ENCODE measurements at places on chromosomes 5 and 9.

GRCh38 chr9:94799578-94800264 lies 73.2 kb downstream of the AOPEP start:
- no peak for DNase-seq

- peak; percentile 8 for DNase-seq
Measured at GRCh38 chr5:43215073-43215631, 23.1 kb downstream of the NIM1K start.

GRCh38 chr9:113590991-113591898 lies 127.7 kb downstream of the RGS3 start:
- no peak for DNase-seq

DNA sequence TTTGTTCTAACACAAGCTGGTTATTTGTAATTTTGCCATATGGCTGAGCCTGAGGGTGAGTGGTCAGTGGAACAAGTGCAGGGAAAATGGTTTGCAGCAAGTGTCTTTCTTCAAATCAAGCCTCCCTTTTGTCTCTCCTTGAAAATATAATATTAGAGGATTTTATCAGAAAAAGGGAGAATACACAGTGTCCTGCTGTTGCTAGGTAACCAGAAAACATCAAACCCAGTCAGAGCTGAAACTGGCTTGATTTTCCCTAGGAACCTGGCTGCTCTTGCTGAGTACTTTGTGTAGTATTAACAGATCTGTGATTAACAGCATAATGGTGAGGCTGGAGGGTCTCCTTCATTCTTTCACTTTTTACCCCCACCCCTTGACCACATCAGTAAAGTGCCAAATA lies 314.0 kb downstream of the ARHGEF28 start:
- DNase-seq = no peak

DNA sequence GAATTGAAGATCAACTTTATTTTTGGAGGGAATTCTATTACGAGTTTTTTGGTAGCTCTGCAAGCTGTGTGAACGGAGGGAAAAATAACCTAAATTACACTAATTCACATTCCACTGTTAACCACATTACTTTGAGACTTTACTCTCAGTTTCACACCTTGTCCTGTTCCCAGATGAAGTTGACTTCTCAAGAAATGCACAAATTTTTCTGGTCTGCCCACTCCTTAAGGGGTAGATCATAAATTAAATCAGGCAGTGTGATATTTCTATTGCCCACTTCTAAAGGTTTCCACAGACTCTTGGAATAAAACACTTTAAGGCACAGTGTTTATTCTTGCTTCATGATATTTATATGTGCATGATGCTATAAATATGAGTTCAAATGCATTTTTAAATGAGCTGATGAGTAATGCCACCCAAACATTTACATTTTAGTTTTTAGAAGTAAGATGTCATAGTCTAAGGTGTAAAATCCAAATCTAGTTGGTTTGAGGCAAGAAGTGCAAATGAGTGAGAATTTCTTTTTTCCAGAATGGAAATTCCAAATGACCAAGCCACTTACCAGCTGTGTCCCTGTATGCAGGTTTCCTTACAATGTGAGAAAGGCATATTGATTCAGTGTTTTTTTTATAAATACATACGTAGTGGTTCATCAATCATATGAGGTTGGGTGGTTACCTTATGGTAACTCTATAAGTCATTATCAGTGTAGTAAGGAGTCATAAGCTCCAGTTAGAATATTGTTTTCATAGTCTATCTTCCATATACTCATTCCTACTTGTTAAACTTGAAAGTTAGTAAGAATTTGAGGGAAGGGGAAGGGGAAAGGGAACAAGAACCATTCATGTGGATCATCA lies 437.7 kb upstream of the MEF2C start:
- DNase-seq = no peak

- no peak for DNase-seq
Measured at GRCh38 chr9:93577078-93577974, 942 bp downstream of the PHF2 start.

DNA sequence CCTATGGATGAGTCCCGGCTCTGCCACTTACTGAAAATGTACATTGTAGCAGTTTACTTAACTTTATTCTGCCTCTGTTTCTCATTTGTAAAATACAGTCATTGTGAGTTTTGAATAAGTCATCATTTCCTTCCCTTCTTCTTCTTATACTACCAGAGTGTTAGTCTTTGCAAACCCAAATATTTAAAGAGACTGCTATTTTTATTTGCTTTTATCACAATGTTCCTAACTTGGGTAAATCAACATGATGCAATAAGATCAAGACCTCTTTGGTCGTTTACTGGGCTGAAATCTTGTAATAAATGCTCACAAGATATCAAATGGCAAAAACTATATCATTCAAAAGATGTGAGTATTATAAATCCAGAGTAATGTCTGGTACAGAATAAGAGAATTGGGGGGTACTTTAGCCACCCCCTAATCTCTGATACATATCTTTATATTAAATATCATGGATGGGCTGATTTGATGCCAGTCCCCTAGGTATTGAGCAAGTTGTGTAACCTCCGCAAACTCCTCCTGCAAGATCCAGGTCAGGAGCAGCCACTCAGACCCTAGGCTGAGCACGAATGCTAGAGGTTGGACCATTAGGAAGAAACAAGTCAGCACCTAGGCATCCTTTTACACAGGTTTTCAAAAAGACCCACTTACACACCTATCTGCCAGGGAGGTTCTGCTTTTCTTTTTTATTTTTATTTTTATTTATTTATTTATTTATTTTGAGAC lies 13.3 kb upstream of the GLDC start:
- DNase-seq = no peak

DNA sequence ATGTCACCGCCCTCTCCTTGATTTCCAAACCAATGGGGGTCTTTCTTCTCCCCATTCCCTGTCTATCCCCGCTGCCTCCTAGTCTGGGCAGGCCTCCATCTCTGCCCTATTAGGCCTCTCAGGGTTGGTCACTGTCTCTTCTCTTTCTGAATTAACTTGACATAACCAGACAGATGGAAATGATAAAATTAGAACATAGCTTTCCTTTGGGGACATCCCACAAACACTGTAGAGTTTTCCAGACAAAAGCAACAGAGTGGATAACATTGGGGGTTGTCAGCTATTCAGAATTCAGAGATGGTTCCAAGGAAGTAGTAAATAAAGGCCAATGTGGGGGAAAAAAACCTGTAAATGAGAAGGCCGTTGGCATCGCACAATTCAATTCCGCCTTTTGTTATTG lies 24.7 kb downstream of the LHX6 start:
- DNase-seq = no peak

DNA sequence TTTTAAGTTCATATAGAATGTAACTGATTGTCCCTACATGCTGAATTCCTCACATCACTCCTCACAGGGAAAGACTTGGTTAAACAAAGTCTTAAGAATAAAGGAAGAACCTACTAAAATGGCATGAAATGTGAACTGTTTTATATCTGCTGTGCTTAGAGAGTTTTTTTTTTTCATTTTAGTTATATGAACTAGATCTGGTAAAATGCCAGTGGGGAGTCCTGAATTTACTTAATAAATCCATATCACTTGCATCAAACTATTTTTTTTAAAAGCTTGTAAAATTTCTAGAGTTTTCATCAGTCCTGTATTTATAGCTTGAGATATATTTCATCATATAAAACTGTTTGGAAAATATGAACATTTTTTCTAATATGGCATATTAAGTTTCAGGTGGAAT lies 1528.6 kb downstream of the EFNA5 start:
- no peak for DNase-seq

DNA sequence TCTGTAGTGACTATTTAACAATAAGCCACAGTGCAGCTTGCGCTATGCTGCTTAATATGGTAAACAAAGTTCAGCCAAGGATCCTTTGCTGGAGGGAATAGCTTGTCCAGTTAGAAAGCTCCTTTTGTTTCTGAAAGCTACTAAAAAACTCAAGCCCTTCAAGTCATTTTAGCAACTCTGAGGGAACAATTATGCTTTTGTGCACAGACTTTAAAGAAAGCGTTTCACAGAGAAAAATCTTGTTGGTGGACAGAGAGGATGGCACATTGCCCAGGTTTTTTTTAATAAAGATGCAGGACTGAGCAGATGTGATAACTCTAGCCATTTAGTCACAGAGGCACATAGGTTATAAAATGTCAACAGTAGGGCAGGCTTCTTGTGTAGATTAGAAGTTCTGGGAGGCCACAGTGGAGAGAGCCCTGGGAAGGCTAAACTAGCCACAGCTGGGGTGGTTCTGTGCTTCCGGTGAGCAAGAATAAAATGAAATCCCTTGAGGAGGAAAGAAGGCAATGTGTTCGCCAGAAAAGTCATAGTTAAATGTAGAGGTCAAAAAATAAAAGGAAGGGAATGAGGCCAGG lies 63.4 kb downstream of the ALDH7A1 start:
- no peak for DNase-seq

- no peak for DNase-seq
Measured at GRCh38 chr5:91151947-91152346, 231.2 kb downstream of the ARRDC3 start.

DNA sequence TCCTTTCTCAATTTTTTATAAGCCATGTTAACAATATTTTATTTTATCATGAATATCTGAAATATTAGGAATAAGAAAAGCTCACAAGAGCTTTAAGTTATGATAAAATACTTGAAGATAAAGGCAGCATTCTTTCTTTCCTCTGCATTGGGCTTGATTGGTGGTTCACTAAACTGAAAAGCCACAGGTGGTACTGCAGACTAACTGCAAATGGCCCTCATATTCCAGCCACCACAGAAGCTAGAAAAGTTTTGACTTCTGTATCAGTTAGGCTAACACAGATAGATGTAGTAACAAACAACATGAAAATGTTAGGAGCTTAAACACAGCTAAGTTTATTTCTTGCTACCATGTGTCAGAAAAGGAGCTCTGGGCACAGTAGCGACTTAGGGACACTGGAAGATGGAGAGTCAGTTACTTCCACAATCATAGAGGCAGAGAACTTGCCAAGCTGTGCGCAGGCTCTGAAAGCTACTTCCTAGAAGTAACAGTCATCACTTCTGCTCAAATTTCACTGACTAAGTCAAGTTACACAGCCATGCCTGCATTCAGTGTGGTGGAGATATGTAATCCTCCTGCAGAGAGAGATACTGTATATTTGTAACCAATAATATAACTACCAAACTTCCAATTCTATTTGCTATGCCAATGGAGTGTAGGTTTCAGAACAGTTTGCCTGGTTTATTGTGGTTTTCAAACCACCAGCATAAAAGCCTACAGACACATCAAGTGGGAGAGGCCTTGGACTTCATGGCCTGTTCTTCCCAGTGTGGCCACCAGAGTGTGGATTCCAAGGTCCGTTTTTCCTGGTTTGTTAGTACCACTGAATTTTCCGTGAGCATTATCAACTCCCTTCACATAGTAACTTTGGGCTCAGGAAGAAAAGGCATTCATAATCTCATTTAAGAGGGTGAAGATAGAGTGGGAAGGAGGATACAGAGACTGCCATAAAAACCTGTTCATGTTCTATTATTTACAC lies 268.3 kb downstream of the PJA2 start:
- DNase-seq = no peak

DNA sequence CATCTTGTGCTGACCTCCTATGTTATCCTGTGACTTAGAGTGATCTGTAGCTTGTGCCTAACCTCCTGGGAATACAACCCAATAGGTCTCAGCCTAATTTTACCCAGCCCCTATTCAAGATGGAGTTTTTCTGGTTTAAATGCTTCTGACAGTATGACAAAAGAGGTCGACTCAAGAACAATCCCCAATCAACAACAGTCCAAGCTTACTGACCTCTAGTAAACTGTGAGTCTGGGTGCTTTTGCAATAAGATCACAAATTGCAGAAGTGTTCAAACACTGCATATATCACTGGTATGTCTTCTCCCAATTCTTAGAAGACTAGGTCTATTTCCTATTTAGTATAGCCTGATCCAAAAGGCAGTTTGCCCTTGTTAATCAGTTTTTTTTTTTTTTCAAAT lies 323.5 kb upstream of the PTGER4 start:
- DNase-seq = no peak

GRCh38 chr5:43623048-43623680 lies 20.2 kb downstream of the NNT start:
- no peak for DNase-seq

DNA sequence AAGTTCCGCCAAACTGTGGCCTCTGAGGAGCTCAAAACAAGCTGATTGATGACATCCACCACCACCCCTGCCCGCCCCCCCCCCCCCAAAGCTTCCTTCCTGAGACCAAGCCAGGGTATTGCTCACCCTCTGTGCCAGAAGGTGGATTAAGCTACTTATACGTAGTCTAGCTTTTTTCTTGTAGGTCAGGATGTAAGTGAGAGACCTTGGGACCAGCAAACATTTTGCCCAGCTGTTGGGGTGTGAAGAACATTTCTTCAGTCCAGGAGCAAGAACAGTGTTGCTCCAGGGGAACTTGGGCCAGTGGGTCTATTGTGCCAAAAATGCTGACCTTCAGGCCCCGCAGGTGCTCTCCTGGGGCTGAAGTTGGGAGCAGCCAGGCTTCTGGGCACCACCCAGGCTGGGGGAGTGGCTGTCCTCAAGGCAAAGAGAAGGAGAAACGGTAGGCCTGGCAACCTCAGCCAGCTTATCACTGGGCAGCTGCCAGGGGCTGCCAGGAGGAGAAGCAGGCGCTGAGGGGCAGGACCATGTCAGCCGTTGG lies 18.0 kb downstream of the NEURL1B start:
- DNase-seq = no peak

DNA sequence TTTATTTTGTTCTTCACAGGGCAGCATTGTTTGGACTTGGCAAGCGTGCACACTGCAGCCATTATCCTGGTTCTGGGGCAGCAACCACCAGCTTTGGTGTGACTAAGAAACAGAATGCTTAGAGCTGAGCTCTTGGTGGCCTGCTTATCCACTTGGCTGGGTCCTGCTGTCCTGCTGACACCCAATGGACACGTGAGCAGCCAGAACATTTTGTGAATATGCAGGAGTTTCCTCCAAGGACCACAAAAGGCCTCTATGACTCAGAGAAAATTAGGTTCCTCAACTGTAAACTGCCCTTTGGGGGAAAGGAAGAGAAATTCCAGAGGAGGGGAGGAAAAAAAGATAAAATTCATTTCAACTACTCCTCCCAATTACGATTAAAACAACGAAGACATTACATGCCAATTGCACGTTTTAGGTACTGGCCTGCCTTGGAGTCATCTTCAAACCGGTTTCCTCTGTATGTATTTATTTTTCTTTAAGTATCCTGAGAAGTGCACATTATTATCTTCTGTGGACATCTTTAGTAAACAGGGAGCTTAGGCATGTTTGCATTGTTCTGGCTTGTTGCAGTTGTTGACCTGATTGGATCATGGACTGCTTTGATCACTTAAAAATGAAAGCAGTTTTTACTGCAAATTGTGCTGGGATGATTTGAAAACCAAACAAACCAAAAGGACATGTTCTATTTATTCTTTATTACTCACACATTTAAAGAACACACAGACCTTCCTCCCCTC lies 82.3 kb upstream of the TLE4 start:
- no peak for DNase-seq

Data from CD4-positive, alpha-beta T cell (primary cell).